ENCODE measurements at places on chromosomes 12 and 14.

DNA sequence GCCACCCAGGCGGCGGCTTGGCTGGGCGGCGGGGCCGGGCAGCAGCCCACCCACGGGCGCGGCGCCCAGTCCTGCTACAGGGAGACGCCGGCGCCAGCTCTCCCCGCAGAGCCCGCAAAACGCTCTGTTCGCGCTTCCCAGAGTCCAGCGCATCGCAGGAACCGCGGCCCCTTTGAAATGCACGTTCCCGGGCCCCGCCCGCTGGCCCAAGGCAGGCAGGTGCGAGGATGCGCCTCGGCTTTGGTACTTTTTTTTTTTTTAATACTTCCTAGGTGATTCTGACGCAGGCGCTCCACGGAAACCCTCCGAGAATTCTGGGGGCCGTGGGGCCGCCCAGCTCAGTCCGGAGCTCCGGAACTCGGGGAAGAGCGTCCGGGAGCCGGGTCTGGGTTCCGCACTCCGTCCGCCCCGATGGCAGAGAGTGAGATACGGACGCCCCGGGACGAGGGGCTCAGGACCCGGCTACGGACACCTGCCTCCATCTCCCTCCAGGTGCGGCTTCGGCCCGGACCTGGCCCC, 483 bp downstream of the POC1B start:
- peak; percentile 61 for DNase-seq

GRCh38 chr12:130581782-130582181, 134.3 kb downstream of the RIMBP2 start:
- no peak for DNase-seq

DNA sequence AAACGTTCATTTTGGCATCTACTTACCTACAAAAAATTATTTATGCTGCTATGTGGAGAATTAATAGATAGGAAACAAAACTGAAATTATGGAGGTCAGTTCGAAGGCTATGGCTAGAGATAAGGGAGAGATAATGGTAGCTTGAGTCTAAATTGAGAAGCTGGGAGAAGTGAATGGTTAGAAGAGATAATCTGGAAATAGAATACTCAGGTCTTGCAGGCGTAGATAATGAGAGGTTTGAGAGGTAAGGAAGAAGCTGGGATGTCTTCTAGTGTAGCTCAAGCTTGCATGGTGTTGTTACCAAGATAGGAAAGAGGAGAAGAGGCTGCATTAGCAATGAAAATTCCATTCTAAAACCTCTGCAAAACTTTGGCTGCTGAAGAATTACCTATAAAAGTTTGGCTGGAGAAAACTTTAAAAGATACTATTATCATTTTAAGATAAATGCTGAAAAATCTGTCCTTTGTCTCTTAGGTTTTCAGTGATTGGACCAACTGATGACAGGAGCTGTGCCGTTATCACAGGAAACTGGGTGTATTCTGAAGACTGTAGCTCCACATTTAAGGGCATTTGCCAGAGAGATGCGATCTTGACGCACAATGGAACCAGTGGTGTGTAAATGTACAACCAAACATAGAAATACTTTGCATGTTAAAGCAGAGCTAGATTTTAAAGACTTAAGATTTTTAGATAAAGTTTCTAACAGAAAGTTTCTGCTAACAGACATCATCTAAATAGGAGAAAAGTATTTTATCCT, 14.1 kb downstream of the KLRF2 start:
- no peak for DNase-seq

GRCh38 chr14:88245321-88245720, 77.7 kb downstream of the KCNK10 start:
- no peak for DNase-seq

- no peak for DNase-seq
These were observed 38.9 kb downstream of the TTC7B start for GRCh38 chr14:90777358-90777757.

DNA sequence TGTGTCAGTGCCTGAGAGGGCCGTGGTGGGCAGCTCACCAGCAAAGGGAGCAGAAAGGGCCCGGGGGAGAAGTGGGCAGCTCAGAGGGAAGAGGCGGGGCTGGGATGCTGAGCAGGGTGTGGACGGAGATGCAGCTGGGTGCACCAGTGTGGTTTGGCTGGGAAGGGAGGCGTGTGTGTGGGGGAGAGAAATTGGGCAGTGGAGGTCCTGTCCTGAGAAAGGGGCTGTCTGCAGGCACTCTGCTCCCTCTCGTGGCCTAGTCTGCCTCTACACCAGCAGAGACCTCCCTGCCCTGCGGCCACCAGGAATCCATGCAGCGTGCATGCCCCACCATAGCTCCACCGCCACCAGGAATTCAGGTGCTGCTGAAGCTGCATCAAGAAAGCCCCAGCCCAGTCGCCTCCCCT, 6.4 kb downstream of the TMEM121 start:
- DNase-seq: no peak

- DNase-seq: no peak
These were observed 21.9 kb upstream of the FSCB start for GRCh38 chr14:44529026-44529425.

DNA sequence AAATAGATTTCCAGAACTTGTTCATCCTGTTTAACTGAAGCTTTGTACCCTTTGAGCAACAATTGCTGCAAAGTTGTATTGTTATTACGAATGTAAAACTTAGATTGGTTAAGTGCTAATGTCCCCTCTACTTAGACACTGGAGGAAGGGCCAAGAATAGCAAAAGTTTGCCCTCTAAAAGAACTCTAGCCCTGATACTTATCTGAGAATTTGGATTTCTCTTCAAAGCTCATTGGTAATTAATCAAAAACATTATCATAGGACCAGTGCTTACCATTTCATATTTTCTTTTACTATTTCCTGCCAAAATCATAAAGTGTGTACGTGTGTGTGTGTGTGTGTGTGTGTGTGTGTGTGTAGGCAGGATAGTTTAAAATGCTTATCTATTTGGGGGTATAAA, 58.2 kb downstream of the LMNTD1 start:
- no peak for DNase-seq

GRCh38 chr12:45304514-45305178, 88.8 kb downstream of the ANO6 start:
- DNase-seq: no peak

GRCh38 chr14:99873653-99874052, 80.4 kb downstream of the EML1 start:
- no peak for DNase-seq

DNA sequence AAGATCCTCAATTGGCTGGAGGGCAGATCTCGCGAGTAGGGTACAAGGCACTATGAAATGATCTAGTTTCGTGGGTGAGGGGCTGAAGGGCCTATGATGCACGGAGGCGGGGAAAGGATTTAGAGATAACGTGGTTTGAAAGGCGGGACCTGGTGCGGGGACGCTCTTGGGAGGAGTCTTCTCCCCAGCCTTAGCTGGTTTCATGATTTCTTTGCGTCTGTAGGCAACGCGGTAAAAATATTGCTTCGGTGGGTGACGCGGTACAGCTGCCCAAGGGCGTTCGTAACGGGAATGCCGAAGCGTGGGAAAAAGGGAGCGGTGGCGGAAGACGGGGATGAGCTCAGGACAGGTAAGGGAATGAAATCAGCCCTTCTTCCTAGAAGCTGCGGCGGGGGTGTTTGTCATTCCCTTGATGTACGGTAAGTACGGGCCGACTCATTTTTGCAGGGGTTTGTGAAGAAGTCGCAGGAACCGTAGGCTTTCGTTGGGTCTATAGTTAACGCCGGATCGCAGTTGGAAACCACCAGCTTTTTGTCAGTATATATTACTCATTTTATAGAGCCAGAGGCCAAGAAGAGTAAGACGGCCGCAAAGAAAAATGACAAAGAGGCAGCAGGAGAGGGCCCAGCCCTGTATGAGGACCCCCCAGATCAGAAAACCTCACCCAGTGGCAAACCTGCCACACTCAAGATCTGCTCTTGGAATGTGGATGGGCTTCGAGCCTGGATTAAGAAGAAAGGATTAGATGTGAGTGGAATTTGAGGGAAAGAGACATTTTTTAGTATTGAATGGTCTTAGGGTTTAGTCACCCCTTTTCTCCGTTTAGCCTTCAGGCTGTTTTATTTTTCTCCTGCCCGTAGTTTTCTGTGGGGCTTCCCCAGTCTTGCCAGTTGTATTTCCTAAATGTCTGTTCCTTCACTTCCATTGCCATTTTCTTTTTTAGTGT, 602 bp downstream of the APEX1 start:
- no peak for DNase-seq

- no peak for DNase-seq
These were observed 1373.7 kb downstream of the LRFN5 start for GRCh38 chr14:42980419-42980818.

DNA sequence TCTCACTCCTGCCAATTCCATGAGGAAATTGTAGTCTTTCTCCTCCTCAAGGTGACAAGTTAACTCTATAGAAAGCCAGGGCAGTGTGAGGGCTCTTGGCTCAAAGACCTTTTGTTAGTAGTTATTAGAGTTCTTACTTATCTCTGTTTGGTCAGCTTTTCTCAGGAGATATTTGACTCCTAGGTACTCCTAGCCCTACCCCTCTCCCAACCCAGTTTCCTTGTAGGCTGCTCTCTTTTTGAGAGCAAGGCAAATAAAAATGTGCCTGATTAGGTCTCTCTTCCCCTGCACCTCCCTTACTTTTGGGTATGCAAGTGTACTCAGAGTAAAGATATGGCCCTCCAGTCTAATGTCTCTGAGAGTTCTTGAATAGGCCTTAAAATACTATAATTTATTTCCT, 23.8 kb downstream of the BTG1 start:
- DNase-seq: no peak

DNA sequence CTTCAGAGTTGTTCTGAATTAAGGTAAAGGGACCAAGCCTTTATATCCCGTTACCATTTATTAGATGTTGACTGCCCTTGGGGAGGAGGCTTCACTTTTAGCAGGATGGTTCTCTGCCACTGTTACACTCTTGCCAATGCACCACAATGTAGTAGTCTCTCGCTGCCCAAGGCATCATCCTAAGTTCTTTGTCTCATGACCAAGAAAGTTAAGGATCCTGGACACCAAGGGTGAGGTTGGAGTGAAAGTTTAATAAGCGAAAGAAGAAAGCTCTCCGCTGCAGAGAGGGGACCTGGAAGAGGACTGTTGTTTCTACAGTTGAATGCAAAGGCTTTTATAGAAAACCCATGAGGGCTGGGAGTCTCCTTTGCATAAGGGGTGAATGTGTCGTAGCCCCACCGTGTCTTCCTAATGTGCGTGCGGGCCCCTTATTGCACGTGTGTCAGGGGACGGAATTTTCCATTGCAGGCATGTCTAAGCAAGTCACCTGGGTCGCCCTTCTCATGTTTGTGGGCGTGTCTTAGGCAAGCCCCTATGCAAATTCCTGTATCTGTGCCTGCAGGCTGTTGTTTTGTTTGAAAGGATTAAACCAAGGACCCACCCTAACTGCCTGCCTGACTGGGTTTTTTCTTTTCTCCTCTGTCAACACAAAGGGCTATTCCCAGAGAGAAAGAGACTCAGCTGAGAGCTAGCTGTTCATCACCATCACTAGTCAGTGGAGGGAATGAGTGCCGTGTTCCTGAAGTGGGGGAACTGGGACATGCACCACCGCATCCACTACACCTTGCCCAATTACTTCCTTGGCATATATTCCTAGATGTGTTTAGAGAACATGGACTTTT, 17.6 kb upstream of the RNASE1 start:
- DNase-seq: no peak

DNA sequence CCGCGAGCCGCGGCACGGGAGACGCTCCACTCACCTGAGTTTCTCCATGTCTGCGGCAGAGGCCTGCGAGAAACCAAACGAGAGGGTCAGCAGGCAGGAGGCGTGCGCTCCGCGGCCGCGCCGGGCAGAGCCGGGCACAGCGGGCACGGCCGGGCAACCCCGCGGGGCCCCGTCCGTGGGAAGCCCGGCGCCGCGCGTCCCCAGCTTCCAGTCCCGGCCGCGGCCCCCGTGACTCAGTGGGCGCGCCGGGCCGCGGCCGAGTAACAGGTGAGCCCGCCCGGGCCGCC, 19.4 kb downstream of the BEGAIN start:
- no peak for DNase-seq

- DNase-seq: no peak
These were observed 6.1 kb upstream of the IRAK3 start for GRCh38 chr12:66182956-66183355.

- DNase-seq: no peak
These were observed 612 bp upstream of the RBM23 start for GRCh38 chr14:22919601-22919921.

- no peak for DNase-seq
These were observed 136.9 kb upstream of the PARP11 start for GRCh38 chr12:4009979-4010704.

DNA sequence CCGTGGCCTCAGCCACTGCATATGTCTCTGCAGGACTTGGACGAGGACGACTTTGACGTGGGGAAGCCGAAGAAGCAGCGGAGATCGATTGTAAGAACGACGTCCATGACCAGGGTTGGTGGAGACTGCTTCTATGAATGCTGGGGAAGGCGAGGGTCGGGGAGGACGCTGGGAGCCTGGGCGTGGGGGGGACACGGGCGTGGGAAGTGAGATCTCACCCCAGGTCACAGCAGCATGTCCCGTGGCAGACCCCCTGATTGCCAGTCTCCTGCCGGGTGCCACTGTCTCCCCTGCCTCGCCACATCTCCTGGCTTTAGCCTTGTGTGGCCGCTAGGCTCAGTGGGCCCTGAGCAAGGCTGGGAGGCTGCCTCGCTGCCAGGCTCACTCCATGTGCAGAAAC, 29.9 kb upstream of the TEX22 start:
- no peak for DNase-seq

DNA sequence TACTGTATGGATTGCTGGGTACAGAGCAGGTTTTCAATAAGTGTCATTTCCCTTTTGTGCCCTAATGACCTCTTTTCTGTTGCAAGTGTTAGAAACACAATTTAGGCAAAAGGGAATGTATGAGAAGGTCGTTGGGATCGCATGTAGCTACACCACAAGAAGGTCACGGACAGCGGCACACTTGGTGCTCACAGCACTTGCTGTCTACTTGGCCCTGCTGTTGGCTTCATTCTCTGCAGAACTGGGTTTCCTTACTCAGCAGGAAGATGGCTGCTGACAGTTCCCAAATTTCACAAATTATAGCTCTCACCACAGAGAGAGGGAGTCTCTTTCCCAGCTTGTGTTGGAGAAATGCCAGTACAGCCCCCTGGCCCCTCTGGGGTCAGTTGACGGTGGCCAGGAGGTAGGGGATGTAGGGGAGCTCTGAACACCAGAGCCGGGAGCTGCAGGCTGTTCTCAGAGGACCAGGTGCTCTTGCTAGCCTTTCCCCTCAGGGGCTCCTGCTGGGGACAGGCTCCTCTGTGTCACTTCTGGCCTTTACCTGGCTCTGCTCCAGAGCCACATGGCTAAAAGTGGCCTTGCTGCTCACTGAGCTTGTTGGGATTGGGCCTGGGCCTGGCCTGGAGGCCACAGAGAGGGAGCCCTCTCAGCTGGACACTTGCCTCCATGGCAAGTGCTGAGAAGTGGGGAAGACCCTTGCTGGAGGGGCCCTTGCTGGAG, 50.9 kb upstream of the BCL7A start:
- no peak for DNase-seq

- no peak for DNase-seq
These were observed 3.3 kb downstream of the GMPR2 start for GRCh38 chr14:24235804-24236688.

DNA sequence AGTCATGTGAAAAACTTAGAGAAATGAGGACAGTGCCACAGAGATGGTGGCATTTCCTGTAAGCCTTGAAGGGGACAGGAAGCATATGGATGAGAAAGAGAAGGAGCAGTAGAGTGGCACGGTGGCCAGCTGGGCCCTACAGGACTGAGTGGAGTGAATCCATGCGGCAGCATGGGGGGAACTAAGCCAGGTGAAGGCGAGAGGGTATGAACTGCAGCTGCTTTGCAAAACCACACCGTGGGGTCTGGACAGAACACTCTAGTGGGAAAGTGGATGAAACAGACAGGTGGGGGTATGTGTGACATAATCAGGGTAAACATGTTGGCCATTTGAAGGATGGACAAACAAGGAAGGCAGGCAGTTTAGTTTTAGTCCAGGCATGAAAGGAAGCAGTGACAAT, 10.4 kb upstream of the SYCP3 start:
- DNase-seq: no peak
